ENCODE measurements at places on chromosomes 11 and 22.

- DNase-seq, result no peak
Measured at GRCh38 chr11:65428578-65429067, 6.0 kb downstream of the NEAT1 start.

GRCh38 chr11:80515097-80515496 is 1074.3 kb upstream of the TENM4 start:
- DNase-seq, result no peak

DNA sequence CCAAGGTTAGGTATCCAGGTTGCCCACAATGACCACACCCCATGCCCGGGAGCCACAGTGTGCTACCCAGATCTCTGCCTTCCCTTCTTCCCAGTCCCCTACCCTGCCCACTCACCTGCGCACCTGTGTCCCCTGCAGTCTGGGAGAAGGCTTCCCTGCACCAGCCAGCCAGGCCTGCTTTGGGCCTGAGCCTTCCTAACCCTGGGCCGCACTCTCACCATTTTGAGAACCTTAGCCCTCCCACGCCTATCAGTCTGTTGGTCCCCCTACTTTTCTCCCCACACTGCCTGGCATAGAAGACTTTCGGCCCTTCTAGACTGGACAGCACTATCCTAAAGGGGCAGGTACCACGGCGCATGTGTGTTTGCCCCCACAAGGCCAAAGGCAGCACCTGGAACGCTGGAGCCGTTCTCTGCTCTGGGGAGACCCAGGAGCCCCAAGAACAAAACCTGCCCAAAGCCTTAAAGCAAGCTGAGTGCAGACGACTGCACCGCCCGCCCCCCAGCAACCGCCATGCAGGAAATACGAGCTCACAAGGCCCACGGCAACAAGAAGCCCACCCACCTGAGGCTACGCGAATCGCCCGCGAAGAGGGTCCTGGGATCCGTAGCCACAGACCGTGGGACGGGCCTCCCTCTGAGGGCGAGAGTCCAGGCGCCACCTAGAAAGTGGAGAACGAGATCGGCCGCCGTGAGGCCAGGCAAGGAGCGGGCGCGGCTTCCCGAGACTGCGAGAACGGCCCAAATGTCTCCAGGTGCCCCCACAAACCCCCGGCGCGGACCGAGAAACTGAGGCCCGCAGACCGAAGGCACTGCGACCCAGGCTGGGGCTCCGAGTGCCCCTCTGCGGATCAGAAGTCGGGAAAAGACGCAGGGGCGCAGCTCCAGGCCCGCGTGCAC is 546 bp downstream of the GNB1L start:
- DNase-seq, result no peak

- DNase-seq, result no peak
Measured at GRCh38 chr11:21428796-21429195, 759.4 kb downstream of the NELL1 start.

DNA sequence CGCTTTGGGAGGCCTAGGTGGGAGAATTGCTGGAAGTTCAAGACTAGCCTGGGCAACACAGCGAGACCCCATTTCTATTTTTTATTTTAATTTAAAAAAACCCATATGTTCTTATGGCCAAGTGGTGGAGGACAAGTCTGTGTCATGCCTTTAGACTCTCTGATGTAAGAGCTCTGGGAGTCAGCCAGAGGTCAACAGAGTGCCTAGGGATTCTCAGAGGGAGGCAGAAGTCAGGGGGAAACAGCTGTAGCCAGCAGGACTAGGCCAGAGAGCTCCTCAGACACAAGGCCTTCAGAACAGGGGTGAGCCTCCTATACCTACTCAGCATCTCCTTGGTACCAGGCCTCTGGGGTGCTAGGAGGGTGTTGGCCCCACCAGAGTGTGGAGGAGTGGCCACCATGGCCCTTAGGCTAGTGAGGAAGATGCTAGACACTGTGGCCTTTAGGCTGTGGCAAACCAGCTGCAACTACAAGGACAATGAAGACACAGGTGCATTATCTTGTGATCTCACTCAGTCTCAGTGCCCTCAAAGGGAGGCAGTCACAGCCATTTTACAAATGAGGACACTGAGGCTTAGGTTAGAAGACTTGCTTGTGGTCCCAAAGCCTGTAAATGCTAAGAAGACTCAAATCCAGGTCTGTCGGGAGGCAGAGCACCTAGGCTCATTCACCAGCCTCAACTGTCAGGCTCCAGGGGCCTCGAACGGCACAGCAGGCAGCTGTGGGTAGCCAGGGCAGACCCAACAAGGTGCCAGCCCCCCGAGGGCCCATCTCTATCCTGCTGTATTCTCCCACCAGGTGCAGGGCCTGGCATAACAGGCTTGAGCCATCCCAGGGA is 5.0 kb downstream of the ZP1 start:
- DNase-seq, result no peak

DNA sequence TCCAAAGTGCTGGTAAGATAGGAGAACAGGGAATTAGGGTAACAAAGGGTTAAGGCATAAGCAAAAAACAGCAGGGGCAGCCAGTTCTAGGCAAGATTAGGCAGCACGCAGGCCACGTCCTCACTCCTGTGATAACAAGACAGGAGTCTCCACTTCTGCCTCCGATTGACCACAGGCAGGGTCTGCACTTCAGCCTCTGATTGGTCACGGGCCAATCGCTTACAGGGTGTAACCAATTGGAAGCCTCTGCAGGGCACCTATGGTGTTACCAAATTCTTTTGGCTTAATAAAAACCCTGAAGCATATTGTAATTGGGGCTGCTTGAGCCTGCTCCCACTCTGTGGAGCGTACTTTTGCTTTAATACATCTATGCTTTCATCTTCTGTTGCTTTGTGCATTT is 12.2 kb upstream of the GSTP1 start:
- DNase-seq, result no peak

DNA sequence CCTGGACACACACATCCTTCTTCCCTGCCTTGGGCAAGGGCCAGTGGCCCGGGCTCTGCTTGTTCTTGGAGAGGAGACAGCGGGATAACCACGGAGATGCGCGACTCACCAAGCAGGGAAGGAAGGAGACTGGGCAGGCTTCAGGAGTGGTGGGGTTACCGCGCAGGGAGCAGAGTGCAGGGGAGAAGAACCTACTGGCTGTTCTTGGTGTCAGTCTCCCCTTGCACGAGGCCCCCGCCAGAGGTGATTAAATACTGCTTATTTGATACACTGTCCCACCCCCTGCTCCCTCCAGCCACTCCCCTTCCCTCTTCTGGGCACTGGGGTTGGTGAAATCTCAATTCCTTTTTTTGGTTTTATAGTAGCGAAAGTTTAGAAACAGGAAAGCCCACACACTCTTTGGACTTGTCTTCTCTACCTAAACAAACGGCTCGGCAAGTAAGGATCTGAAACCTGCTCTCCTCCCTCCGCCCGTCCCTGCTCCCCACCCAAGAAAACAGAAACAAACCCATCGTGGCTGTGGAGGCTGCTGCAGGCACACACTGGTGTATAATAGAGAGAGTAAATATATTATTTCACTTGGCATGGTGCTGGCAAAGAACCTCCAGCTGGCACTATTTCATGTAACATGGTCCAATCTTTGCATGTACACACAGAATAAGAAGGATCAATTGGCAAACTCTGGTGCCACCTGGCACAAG is 10.8 kb downstream of the LARGE2 start:
- DNase-seq, result no peak

GRCh38 chr11:19970944-19971343 is 189.3 kb downstream of the DBX1 start:
- DNase-seq, result no peak

DNA sequence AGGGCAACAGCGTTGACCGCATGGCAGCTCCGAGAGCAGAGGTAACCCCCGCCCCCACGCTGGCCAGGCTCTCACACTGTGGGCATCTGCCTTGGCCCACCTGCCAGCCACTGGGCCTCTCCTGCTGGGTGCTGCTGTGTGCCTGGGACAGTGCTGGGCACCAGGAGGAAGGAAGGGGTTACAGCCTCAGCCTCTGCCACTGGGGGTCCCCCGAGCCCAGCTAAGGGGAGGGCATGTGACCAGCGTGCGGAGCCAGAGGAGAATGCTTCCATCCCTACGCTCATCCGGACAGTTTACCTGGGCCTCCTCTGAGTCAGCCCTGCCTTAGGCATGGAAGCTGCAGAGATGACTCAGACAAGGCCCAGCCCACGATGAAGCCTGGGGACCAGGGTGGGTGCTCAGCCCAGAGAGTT is 10.9 kb downstream of the NCF4 start:
- no peak for DNase-seq

GRCh38 chr11:105991888-105992287 is 30.2 kb downstream of the MSANTD4 start:
- DNase-seq, result no peak

DNA sequence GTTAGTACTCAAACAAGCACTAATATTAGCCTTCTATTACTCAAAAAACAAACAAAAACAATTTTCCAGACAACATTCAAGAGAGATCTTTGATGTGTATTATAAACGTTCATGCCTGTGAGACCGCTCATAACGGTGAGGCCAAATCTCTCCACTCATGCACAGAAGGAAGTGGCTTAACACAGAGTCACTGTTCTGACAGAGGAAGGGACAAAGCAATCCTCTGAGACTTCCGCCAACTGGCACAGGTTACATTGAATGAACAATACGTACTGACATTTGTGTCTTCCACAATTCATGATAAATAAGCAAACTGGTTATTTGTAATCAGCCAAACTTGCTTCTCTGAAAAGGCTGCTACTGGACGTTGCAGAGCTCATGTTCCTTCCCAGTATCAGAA is 30.5 kb downstream of the CHKA start:
- DNase-seq, result no peak

GRCh38 chr11:78223320-78223954 is 34.7 kb downstream of the USP35 start:
- DNase-seq, result no peak

GRCh38 chr11:63869683-63870082 is 30.8 kb downstream of the MARK2 start:
- DNase-seq, result no peak

DNA sequence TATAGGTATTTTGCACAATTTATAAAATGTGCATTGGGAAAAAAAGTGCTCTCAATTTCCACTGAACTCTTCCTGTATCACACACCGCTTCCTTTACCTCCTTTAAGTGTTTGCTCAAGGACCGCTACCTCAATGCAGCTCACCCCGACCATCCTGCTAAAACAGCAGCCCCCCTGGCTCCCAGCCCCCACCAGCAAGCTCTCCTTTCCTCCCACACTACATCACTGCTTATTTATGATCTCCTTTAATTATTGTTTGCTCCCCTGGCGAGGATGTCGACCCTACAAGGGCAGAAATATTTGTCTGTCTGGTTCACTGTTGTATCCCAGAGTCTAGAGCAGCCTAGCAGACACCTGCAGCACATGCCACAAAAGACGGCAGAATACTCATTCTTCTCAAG is 10.0 kb downstream of the SHANK2 start:
- no peak for DNase-seq

DNA sequence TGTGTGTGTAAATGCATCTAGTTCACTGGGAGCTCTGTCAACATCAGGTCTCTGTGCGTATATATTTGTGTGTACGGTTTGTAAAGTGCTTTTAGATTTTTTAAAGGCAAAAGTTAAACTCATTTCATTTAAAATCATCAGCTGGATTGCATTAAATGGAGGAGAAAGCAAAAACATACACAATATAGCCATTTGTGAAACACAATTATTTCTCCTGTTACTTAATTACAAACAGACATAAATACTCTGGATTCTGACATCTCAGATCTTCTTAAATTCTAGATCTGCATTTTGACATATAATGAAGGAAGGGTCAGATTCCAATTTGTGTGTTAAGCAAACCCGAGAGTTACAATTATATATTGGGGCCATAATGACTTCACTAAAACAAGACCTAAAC is 275.4 kb upstream of the NARS2 start:
- DNase-seq, result no peak

- DNase-seq, result peak; percentile 59
Measured at GRCh38 chr11:86672007-86672621, at the start of gene ME3. Gene ME3 (minus strand): TSS chr11:86672616.

DNA sequence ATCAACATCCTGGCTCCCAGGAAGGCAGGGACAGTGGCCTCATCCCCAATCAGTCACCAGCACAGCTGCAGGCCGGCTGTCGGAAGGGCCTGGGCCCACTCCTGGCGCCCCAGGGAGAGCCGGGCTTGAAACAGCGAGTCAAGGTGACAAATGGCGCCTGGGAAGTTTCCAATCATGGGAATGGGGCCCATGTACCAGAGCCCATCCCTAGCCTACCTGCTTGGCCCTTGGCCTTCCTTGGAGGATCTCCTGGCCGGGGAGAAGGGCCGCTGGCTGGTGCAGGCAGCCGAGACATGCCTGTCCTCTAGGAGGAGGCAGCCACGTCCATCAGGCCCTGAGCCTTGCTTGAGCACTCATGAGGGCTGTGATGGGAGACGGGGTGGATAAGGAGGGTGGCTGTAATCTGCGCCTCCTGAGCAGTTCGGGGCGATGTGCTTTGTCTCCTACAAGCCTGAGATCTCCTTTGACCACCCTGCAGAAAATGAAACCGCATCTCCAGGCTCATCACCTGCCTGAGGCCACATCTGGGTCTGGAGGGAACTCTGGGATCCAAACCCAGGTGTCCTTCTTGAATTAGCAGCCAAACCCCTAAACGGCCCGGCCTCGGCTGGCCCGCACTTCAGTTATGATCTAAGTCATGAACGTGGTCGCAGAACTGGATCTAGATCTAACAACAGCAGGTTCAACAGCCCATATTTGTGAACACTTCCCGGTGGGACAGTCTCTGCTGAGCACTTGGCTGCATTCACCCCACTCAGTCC is 862.0 kb downstream of the TBC1D22A start:
- no peak for DNase-seq

DNA sequence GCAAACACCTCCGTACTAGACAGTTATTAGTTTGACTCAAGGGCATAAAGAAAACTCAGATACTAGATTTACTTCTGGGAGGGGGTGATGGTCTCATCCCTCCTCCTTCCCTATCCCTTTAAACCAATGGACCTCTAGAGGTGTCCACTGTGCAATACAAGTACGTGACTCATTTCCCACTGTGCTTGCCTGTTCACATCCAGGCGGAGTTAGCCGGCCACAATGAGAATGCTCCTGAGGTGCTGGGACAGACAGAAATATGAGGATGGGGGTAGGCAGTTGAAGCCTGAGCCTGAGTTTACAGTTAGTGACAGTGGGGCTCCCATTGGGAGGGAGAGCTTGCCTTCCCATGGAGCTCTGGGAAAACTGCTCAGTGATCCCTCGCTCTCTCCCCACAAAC is 8.4 kb upstream of the PMM1 start:
- no peak for DNase-seq

DNA sequence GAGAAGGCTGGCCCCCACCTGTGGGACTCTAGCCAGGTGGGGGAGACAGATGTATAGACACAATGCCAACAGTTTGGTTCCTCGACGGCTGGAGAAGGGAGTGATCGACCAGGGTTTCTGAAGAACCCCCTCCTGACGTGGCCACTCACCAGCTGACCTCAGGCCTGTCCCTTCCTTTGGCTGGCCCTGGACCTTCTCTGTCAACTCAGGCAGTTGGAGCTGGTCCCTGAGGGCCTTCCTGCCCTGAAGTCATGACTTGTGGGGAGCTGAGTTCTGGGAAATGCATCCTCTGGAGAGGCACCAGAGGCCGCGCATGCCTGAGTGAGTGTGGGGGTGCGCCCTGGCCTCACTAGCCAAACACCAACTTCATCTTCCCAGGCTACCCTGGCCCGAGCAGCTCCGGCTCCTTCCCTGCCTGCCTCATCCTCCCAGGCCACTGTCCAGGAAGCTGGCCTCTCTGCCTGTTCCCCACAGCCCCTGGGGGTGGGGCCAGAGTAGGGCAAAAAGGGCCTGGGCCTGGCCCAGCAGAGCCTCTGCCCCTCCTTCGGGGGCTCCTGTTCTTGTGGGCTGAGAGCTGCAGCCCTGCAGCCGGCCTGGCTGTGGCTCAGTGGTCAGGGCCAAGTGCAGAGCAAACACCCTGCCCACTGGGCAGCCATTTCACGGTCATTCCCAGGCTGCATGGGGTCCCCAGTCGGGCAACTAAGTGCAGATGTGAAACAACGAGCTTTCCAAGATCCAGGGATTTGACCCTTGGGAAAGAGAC is 23.6 kb downstream of the TXN2 start:
- no peak for DNase-seq
